ENCODE measurements at places on chromosomes 16 and 17. TPM values are rescaled to one million over a fixed set of nuclear protein-coding genes. Genes with fewer than 3 reads are reported as not detected.

Gene MEIOC
- not detected for polyA plus RNA-seq

Gene SOCS3
- polyA plus RNA-seq = 30.2 TPM

Gene KRTAP16-1
- not detected for polyA plus RNA-seq

Gene DYNLRB2
- not detected for polyA plus RNA-seq

Gene CD7
- polyA plus RNA-seq = 0.81 TPM

Gene LYRM9
- 9.1 TPM for polyA plus RNA-seq

Gene NEUROD2
- not detected for polyA plus RNA-seq

Gene C1QL1
- 2.2 TPM for polyA plus RNA-seq

Gene ASIC2
- polyA plus RNA-seq = not detected

Gene EMP2
- 36.1 TPM for polyA plus RNA-seq

Gene PPY
- polyA plus RNA-seq = not detected

Gene RASL10B
- polyA plus RNA-seq = 6.9 TPM

Gene CLEC18C
- polyA plus RNA-seq = 0.37 TPM

Gene FOXN1
- not detected for polyA plus RNA-seq

Gene SLC38A8
- 30.8 TPM for polyA plus RNA-seq

Gene ERN1
- polyA plus RNA-seq = 2.9 TPM

Gene CLEC19A
- polyA plus RNA-seq = not detected

Gene MYH10
- polyA plus RNA-seq = 14.3 TPM

Gene TLCD2
- polyA plus RNA-seq = 1.6 TPM

Gene DDX19B
- 11.6 TPM for polyA plus RNA-seq

Gene TEX19
- not detected for polyA plus RNA-seq

Gene KRTAP9-8
- not detected for polyA plus RNA-seq

Gene CACNB1
- 6.8 TPM for polyA plus RNA-seq

Gene DHX58
- 16.9 TPM for polyA plus RNA-seq

Gene KRTAP1-1
- polyA plus RNA-seq = not detected

Measured in heart right ventricle (tissue), 16 donors.